COR-L47 (cell line): ENCODE measurements at places on chromosomes 6 and 20.
A peak's percentile ranks its signal among the peaks of the same experiment; 100 is the strongest.

GRCh38 chr20:20712004-20712473 lies 405 bp downstream of the RALGAPA2 start:
- DNase-seq = peak; percentile 30

DNA sequence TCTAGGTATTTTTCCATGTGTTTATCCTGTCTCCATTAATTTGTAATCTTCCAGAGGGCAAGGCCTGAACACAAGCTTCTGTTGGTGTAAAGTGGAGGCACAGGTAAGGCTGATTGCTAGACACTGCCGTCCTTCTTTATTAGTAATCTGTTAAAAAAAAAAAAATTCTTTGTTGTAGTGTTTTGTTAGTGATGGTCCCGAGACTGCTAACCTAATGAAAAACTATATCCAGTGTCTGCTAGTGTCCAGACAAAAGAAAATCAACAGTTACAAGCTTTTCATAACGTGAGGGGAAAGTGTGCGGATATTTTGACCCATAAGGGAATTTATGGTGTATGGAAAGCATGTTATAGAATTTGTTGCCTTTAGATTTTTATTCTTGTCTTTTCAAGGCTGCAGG lies 4.2 kb upstream of the HIVEP1 start:
- DNase-seq = no peak

- peak; percentile 28 for DNase-seq
Measured at GRCh38 chr6:52929321-52930164, 20.0 kb upstream of the GSTA3 start.

DNA sequence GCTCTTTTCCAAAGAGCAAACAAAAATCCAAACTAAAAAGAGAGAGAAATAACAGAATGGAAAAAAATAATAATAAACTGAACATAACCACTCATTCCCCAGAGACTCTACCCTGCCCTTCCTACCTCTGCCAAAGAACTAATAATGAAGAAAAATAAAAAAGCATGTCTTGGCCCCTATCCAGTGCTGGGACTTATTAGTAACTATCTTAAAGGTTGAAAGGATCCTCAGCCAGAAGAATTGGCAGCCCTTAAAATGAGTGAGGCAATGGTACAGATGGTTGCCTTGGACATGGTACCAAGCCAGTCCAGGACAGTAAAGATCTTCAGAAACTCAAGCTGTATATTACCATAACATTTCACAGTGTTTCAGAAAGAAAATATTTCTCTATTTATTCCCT lies 279.3 kb downstream of the HACE1 start:
- DNase-seq = no peak
